ENCODE measurements at places on chromosomes 1 and 21.

DNA sequence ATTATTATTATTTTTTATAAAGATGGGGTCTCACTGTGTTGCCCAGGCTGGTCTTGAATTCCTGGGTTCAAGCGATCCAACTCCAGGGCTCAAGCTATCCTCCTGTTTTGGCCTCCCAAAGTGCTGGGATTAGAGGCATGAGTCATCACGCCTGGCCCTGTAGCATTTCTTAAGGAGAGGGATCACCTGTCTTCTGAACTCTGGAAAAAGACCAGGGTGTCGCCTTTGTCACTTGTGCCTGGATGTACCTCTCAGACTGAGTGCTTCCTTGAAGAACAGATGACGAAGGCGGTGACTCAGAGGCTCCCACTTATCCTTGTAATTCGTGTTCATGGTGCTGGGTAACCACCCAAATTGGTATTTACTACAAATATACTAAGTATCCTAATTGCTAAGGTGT, 2.4 kb upstream of the CGN start:
- DNase-seq, result no peak

DNA sequence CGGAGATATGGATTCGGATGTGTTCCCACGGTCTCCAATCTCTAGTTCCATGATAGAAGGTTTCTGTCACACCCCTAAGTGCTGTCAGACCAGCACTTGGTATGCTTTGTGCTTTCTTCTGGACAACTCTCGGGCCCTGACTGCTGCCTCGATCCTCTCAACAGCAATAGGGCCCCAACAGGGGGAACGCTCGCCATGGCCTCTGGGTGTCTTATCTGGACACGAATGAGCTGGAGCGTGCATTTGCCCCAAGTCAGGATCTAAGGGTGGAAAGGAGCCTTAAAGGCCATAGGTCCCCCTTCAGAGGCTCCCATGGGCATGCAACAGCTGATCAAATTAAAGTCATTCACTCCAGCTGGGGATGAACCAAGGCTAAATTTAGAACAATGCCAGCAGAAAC, 76.8 kb downstream of the TCP10L start:
- DNase-seq, result no peak

GRCh38 chr1:26289158-26290059, 9.5 kb downstream of the SH3BGRL3 start:
- peak; percentile 80 for DNase-seq

DNA sequence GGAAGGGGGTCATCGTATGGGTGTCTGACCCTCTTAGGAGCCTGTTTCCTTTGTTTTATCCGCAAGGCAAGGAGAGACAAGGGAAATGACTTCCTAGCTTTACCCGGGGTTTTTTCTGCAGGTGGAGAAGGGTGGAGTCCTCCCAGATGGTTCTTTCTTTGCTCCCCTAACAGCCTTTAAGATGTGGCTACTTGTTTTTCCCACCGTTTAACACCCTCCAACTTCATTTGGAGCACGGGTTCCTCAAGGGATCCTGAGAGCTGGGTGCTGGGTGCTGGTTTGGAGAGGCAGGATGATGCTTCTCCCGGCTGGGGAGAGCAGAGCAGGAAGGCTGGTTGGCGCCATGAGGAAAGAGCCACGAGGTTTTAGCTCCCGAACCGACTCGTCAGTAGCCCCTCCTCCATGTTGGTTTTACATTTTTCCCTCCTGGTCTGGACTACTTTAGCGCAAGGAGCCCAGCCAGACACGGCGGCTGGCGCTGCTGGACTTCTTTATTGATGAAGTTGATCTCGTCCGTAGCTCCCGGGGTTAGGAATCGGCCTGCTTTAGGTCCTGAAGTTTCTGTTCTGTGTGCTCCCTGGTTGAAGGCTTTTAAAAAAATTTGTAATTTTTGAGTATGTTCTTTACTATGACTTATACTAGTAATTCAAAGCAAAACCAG, 1.4 kb downstream of the UCK2 start:
- peak; percentile 68 for DNase-seq

GRCh38 chr1:10271869-10272268, 61.5 kb downstream of the KIF1B start:
- no peak for DNase-seq

GRCh38 chr21:15061747-15062605, 2.8 kb downstream of the NRIP1 start:
- DNase-seq, result no peak

DNA sequence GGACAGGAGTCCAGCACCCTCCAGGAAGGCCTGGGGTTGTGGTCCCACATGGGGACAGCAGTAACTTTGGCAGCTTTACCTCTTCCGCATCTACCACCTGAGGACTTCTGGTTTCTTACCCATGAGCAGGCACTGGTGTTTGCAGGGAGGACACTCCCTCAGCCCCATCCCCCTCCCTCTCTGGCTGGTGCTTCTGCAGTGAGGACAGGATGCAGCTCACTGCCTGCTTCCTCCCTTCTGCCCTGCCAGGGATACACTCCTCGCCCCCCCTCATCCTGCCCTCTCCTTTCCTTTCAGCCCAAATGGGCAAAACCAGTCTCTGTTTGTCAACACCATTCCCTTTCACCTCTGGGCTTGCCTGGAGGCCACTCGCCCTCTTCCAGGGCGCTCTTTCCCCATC, 62.4 kb downstream of the KIRREL1 start:
- DNase-seq, result peak; percentile 33

- no peak for DNase-seq
Measured at GRCh38 chr21:15908187-15908586, 178.4 kb downstream of the USP25 start.

GRCh38 chr1:11649624-11650330, 4.5 kb downstream of the FBXO2 start:
- DNase-seq, result no peak
